Activated naive CD4-positive, alpha-beta T cell (primary cell): ENCODE measurements at places on chromosomes 1 and 21.

DNA sequence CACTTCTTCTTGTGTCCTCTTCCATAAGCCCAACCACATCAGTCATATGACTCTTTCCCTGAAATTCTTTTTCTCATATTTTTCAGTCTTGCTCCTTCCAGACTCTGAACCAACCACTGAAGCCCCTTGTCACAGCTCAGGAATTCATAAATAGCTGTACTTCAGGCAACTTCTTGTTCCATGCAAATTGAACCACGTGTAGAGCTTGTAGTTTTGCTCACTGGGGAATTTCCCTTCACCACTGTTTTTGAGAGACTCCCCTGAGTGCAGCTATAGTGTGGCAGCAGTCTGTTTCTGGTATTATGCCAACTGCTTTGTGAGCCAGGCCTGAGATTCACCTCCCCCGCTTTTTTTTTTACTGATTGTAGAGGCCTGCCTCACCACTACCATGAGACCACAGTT lies 150.3 kb upstream of the SPAG17 start:
- DNase-seq, result no peak

DNA sequence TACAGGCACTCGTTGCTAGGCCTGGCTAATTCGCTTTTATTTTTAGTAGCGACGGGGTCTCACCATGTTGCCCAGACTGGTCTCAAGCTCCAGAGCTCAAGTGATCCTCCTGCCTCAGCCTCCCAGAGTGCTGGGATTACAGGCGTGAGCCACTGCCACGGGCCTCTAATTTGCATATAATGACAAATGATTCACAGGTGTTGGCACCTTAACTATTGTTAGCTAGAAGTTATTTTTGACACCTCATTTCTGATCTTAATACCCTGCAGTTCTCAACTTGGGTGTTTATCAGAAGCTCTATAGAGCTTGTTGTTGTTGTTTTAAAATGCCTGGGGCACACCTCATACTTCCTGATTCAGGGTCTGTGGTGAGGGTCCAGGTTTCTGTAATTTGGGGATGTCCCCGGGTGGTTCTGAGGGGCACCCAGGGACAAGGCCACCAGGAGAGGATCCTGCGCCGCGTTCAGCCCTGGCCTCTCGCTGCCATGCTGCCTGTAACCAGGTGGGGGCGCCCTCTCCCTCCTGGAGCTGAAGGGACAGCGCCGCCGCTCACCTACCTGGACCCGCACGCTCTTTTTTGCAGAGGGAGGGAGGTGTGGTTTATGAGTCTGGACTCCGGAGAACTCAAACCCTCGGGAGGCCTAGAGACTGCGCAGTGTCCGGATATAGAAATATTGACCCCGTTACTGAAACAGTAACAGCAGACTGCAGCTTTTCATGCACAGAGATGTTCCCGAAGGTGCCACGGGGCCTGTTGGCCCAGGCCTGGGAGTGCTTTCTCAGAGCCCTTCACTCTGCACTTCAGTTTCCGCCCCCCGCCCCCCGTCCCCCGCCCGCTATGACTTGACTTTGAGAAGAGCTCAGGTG lies 23.0 kb upstream of the NEK2 start:
- peak; percentile 51 for DNase-seq

DNA sequence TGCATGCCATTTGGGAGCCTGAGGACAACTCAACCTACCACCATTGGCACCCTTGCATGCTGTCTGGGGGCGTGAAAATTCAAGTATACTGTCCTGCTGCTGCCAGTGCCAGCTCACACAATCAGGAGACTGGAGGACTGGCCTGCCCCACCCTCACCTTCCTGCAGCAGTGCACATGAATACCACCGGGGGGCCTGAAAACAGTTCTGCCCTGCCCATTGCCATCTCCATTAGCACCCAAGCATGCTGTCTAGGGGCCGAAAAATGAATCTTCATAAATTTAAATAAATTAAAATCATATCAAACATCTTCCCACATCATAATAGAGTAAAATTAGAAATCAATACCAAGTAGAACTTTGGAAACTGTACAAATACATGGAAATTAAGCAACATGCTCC lies 322.1 kb upstream of the TMPRSS15 start:
- DNase-seq, result no peak

DNA sequence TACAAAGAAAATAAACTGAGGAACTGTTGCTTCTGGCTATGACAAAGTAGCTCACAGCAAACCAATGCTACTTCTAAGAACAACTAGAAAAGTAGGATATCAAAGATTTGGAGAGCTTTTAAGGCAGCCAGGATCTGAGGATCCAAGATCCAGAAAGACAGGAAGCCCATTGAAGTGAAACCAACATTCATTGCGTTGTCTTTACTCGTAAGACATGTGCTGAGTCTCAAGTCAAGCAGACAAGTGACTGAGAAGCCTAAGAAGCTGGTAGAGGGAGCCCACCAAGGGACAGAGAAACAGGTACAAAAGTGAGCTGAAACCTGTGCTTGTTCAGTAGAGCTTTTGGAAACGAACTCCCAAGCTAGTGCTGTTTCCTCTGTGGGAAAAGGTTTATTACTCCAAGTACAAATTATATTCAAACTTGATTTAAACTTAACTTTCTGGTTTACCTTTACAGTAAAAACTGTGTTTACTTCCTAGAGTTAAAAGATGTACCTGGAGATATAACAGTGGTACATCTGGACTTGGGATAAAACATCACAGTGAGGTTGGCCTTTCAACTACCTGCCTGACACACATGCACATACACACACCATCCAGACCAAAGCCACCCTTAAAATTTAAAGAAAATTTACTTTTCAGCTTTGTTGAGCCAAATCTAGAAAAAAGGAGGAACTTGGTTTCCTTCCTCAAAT lies 41.2 kb downstream of the NME7 start:
- no peak for DNase-seq

GRCh38 chr1:65065524-65066418 lies 82.2 kb upstream of the AK4 start:
- DNase-seq, result no peak

DNA sequence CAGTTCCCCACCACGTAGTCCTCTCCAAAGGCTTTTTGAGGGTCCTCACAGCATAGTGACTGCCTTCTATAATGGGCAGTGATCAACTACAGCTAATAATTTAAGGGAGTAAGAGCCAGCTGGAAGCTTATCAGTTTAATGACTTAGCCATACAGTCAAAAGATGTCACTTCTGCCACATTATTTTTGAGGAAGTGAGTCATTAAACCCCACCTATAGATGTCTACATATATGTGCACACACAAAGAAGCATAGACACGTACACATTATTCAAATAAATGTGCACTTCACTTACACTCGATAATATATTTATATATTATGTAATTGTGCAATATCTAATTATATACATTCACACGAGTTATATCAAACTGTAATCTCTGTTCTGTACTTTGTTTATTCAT lies 1704.7 kb downstream of the KCNT2 start:
- DNase-seq, result no peak

GRCh38 chr1:201359873-201360210 lies 17.6 kb downstream of the TNNT2 start:
- no peak for DNase-seq

- no peak for DNase-seq
Measured at GRCh38 chr1:16168622-16169360, 12.9 kb upstream of the EPHA2 start.

GRCh38 chr1:164745736-164746135 lies 186.8 kb downstream of the PBX1 start:
- no peak for DNase-seq

DNA sequence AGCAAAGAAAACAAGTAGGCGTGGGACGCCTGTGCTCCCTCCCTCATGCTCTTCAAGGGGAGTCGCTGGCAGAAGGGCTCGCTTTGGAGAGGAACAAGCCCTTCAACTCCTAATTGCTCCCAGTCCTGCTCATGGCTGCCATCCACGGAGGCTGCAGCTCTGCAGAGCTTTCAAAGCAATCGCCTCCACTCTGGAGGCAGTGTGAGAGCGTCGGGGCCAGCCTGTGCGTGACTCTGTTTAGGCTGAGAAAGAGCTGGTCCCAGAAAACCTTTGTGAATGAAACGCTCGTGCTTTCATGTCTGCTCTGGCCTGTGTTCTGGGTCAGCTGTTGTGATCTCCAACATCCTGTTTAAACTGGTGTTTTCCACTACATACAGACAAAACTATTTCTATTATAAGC lies 23.9 kb upstream of the RUNX1 start:
- DNase-seq, result no peak
